ENCODE measurements at places on chromosomes 6 and 20. TPM values are rescaled to one million over a fixed set of nuclear protein-coding genes. Genes with fewer than 3 reads are reported as not detected.

DNA sequence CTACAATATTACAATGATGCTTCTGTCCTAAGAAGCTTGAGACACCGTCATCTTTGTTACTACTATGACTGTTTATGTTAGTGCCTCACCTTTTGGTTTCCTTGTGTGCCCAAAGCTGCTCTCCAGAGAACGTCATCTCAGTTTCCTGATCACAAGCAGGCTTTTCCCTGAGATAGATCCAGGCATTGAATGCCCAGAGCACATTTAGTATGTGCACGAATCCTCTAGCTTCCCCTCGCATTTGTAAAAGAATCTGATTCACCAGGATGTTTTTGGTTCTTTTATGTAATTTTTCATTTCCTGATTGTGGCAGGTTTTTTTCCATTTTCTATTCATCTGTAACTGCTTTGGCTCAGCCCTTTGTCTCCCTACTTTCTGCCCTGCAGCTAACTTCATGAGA is 100.2 kb upstream of the TMEM181 start:
- ATAC-seq, result peak; percentile 39

FRMD1 gene
- total RNA-seq, result not detected

MYL9 gene
- total RNA-seq, result 28.8 TPM

- no peak for ATAC-seq
Observed at GRCh38 chr20:48831718-48832404, 4.1 kb upstream of the PREX1 start.

GRCh38 chr6:91164105-91164504 is 577.2 kb upstream of the MAP3K7 start:
- no peak for ATAC-seq

GRCh38 chr20:50360218-50360672 is 149.9 kb upstream of the PTPN1 start:
- ATAC-seq, result peak; percentile 85

GRCh38 chr20:54514028-54514607 is 38.7 kb downstream of the DOK5 start:
- no peak for ATAC-seq

GRCh38 chr6:136959471-136959891 is 37.4 kb downstream of the SLC35D3 start:
- no peak for ATAC-seq

- ATAC-seq, result peak; percentile 98
Observed at GRCh38 chr20:5126512-5127203, at the start of gene CDS2. Gene CDS2, plus strand, starts transcription at chr20:5127008. Its CDS starts 85 bp downstream, at chr20:5127093.

- ATAC-seq, result peak; percentile 40
Observed at GRCh38 chr20:50111120-50111828, 1.7 kb downstream of the UBE2V1 start.

DNA sequence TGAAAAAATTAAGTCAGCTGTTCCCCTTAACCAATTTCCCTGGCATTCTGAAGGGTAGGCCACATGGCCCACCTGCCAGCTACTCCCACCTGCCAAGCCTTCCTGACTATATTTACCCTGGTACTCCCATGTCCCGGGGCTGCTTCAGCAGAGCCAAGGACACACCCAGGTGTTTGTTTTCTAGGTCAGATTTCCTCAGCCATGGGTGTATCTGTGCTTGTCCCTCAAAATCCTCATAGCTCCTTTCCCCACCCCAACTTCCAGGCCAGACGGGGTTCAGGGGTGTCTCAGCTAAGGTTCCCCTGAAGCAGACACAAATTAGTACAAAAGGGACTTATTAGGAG is 139.4 kb upstream of the CDYL start:
- peak; percentile 35 for ATAC-seq

DNA sequence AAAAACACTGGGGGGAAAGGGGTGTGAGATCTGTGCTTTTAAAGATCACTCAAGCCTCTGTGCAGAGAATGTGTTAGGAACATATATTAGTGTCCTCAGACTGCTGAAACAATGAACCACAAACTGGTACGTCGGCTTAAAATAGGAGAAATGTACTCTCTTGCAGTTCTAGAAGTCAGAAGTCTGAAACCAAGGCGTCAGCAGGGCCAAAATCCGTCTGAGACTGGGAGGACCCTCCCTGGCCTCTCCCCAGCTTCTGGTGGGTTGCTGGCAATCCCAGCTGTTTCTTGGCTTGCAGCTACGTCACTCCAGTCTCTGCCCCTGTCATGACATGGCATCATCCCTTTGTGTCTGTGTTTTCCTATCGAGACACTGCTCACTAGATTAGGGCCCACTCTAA is 3.9 kb downstream of the CDH26 start:
- ATAC-seq, result peak; percentile 3
